GM19239 (cell line): ENCODE measurements at places on chromosomes 1 and 21.

- no peak for DNase-seq
Measured at GRCh38 chr1:151284013-151284577, 2.0 kb downstream of the ZNF687 start.

- DNase-seq, result no peak
Measured at GRCh38 chr1:221025956-221026355, 146.7 kb downstream of the HLX start.

DNA sequence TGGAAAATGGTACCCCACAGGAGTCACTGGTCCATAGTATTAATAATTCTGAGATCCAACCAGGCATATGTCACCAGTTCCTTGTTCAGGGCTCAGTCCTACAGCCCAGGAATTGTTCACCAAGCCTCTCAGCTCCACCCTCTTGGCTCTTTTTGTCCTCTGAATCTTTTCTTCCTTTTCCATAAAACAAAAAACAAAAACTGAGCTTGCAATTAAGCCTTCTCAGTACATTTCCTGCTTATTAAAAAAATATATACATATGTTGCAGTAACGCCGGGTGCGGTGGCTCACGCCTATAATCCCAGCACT is 23.4 kb upstream of the KIF1B start:
- no peak for DNase-seq

- DNase-seq, result no peak
Measured at GRCh38 chr1:84345220-84345619, 43.7 kb downstream of the SAMD13 start.

- no peak for DNase-seq
Measured at GRCh38 chr1:154765970-154766369, 104.1 kb downstream of the KCNN3 start.

GRCh38 chr1:24925082-24925779 is 4.8 kb downstream of the RUNX3 start:
- DNase-seq, result no peak

DNA sequence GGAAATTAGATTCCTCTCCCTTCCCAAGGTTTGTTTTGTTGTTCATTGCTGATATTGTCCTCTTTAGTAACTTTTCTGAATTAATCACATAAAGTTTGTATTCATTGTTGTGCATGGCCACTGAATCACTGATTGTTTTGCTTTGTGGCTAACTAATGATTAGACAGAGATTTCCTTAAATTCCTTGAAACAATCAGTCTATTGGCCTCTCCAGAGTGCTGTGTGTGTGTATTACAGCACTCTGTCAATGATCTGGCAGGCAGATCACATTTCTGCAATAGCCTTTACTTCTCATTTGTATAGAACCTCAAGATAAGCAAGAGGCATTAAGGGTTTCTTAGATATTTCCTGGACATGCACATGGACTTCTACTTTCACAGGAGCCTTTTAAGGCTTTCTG is 78.6 kb downstream of the DUSP10 start:
- no peak for DNase-seq

DNA sequence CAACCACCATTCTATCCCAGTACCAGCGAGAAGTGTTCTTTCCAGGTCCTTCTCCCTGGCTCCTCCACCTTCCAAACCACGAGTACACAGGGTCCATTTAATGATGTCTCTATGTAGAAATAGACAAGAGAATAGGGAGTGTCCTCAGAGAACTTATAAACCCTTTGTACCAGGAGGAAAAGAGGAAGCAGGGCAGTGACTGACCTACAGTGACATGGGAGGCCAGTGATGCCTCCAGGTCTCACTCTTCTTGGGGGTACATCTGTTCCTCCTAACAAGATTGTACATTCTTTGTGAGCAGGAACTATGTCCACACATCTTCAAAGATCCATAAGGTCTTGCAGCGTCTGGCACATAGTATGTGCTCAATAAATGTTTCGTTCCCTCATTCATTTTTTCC is 18.7 kb upstream of the FMOD start:
- no peak for DNase-seq
